Activated naive CD4-positive, alpha-beta T cell (primary cell): ENCODE measurements at places on chromosomes 2 and 18.

GRCh38 chr18:76980663-76981395 is 151.8 kb downstream of the MBP start:
- DNase-seq = no peak

- DNase-seq = no peak
Measured at GRCh38 chr2:169741-170140, 94.1 kb downstream of the SH3YL1 start.

- DNase-seq = no peak
Measured at GRCh38 chr2:45345331-45346234, 265.5 kb downstream of the SRBD1 start.

DNA sequence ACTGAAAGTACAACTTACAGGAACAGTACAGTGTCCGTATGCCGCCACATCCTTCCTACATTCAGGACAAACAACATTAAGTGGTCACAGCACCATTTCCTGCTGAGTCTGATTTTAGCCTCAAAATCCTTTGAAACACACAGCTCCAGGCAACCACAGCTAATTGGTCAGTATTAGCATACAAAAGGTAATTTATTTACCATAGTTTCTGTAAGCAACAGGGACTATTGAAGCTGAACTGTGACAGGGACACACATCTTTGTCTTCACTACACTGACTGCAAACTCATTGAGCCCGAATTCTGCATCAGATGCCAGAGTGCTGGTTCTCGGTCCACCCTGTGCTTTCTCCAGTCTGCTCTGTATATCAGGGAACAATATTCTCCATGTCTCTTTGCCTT is 151.8 kb downstream of the ST6GAL2 start:
- no peak for DNase-seq

DNA sequence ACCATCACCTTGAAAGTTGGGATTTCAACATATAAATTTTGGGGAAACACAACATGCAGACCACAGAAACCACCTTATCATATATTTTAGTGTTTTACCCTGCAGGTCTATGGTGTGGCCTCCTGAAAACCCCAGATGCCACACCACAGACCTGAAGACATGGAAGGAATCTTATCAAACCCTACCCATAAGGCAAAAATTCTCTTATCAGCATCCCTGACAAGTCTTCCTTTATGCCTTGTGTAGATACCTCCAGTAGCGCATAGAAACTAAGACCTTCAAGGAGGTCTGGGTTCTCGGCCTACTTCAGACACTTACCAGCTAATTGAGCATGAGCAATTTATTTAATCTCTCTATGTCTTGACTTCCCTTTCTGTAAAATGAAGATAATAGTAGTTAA is 59.1 kb upstream of the SLC14A2 start:
- no peak for DNase-seq

DNA sequence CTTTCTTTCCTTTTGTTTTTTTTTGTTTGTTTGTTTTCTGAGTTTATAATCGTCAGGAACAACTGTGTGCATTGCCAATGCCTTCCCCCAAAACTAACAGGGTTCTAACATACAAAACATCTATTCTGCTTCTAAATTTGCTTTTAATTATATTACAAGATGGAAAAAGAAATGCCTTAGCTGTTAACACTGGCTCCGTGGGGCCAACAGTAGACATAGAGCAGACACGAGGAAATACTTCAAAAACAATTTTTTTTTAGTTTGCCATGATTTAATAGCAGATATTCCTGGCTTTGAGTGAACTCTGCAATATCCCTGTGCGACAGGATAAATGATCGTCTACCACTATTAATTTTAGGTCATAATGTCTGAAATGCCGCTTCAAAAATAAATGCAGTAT is 153.3 kb upstream of the HNRNPA3 start:
- no peak for DNase-seq

- no peak for DNase-seq
Measured at GRCh38 chr2:28377984-28378678, 14.5 kb upstream of the FOSL2 start.

- no peak for DNase-seq
Measured at GRCh38 chr2:203649176-203649814, 57.1 kb upstream of the CD28 start.

DNA sequence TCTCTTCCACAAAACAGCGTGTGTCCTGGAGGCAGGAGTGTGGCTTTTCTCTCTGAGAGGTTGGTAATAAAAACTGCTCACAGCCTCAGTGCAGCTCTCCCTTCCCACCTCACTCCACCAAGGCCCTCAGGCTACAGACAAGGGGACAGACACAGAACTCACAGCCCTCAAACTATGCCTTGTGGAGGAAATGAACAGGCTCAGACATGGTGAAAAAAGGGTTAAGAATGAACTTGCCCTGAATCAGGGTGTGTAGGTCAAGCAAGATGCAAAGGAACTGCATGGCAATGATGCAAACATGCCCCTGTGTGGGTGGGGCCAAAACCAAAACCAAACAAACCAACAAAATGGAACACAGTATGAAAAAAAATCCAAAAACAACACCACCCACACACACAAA is 125.8 kb downstream of the GALNT14 start:
- no peak for DNase-seq

DNA sequence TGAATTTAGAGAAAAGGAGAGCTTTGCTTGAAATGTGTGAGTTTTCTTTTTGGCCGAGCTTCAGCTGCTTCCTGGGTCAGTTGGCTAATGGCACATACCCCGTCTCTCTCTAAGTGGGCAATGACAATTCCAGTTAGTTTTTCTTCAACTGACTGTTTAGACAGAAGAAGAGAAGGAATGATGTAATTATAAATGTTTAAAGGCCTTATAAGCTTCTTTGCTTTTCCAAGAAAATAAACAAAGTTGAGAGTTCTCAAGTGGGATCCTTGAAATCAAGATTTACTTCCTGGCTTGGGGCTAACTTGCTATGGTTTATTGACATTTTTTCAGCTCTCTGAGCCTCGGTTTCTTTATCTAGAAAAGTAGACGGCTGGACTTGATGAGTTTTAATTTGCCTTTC is 794.9 kb upstream of the ACVR2A start:
- no peak for DNase-seq

DNA sequence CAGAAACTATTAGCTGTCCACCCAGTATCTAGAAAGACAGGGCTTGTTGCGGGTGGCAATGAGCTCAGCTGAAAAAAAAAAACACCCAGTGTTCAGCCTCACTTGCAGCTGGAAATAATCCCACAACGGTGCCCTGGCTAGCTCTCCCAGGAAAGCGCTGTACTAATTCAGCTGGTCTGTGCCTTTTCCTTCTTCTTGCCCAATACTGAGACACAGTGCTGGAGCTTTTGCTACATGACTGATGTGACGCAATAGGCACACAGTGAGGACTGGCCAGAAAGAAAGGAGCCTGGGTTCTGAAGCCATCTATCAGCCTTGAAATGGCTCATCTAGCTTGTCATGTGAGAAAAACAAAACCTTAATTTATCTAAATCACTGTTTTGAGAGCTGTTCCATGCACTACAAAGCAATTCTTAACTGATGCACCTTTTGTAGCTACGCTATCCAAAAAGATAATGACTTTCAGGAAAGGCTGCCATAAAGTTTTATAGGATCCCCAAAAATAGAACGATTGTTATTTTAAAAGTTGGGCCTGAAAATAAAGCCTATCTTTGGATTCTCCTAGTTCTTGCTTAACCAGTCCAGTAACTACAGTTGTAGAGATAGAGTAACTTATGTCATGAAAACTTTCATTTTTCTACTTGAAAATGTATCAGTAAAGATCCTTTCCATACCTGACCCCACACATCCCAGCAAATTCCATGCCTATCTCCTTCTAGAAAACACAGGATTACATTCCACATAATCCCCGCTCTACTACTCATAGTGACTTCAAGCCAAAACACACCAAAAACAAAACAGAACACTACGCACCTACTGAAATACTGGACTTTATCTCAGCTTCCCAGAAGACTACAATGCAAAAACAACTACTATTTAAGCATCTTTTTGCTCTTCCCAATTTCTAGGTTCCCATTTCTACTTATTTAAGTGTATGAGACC is 15.9 kb downstream of the KIDINS220 start:
- no peak for DNase-seq

DNA sequence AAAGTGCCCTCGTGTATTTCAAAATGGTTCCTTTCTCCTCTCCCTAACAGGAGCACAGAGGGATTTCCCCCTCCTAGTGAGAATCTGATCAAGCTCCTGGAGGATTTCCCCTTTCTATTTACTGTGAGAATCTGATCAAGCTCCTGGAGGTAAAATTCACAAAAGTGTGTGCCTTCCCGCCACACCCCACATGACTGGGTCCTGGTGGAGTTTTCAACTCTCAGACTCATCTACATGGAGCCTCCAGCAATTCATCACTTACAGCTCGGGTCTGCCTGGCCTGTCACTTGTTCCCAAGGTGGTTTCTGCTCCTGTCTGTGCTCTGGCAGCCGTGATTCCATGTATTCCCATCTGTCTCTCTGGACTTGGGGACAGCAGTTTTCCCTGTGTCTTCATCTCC is 590.7 kb downstream of the FBXO15 start:
- no peak for DNase-seq

DNA sequence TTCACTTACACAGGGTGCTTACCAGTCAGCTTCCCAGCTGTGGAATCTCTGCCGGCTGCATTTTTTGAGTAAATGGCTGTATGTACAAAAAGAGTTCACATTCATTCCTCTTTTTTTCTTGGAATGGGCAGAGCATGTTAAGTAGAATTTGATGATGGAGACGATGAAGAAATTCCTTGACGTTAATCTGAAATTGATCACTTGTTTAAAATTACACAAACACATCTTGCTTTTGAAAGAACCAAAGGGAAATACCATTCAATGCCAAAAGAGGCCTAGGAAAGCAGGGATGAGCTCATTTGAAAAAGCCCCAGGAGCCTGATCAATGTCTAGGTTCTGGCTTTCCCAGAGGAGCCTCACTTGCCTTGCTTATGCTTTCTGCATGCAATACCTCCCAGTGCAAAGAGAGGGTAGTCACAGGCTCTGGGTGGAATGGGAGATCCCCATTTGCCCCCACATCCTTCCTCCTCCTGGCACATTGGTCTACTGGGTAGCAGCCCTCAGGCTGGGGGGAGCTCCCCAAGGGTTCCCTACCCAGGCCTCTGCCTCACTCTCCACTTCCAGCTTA is 12.3 kb upstream of the SMAD7 start:
- no peak for DNase-seq

DNA sequence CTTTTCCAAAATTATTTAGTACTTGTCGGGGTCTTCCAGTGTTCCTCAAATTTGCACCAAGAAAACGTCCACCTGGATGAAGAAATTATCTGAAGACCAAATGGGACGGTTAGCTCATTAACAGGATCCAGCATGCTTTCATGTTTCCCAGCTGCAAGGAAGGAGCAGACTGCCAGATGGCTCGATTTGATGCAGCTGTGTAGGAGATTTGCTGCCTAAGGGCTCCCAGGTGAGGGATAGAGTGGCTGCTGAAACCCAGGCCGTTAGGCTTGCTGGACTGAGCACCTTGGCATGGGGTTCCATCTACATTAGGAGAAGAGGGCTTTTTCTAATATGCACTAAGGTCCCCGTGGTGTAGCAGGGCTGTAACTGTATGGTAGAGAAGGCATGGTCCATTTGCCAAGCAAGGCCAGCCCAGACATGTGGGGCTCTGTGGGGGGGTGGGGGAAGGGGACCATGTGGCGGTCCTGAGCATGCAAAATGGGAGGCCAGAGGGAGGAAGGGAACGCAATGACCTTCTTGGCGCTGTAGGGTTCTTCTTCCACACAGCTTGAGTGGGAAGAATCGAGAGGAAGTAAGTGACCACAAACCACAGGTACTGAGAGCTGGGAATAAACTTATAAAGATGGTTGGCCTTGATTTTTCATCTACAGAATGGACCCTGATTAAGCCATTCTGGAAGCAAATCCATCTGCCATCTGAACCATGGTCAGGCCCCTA is 144.0 kb downstream of the TMEM163 start:
- no peak for DNase-seq

DNA sequence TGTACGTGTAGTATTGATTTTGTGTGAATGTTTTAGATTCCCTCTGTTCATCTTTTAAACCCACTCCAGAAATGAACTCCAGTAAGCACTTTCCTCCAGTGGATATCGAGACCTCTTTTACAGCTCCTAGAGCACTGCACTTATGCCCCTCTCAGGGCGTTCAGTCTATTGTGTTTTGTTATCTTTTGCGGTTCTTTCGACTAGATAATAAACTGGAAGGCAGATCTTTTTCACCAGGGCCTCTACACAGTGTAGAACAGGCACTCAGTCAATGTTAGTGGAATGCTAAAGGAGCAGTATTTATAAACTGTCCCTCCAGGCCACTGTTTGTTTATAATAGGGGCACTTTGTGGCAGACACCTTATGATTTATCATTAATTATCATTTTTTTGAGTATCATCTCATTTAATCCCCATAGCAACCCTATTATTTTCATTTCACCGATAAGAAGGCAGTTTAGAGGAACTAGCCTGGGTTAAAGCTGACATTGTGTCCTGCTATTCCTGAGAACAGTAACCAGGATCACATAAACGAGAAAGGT is 742 bp upstream of the SOS1 start:
- no peak for DNase-seq

DNA sequence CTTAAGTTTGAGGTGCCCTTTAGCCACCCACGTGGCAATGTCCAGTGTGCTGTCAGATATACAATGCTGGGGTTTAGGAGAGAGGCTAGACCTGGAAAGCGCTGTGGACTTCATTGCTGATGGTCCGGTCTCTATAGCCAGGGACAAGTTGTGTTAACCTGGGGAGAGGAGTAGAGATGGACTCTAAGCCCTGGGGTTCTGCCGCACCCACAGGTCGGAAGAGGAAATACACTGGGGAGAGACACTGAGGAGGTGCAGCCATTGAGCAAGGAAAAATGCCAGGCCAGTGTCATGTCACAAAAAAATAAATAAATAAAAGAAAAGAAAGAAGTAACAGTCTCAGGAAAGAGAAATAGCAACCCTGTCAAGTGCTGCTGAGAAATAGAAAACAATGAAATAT is 106.9 kb upstream of the CBLN2 start:
- DNase-seq = no peak

- no peak for DNase-seq
Measured at GRCh38 chr2:240765007-240765406, 55.0 kb downstream of the KIF1A start.

DNA sequence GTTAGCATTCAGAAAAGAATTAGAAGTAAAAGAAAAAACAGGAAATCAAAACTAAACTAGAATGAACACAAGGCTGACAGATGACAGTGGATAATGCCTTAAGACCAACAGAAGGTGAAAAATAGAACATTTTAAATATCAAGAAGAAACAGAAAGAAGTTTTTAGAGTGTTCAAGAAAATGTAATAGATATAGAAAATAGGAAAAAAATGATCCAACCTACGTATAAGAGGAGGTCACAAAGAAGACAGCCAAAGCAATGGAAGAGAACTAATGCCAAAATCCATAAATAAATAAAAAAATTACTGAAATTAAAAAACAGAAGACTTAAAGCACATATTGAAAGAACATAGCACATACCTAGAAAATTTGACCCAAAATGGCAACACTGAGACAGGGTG is 42.5 kb upstream of the EN1 start:
- DNase-seq = no peak

- DNase-seq = no peak
Measured at GRCh38 chr18:37084912-37085311, 256.0 kb downstream of the KIAA1328 start.

- no peak for DNase-seq
Measured at GRCh38 chr2:215870088-215870490, 143.3 kb downstream of the MREG start.

- no peak for DNase-seq
Measured at GRCh38 chr18:77131652-77132368, 773 bp downstream of the MBP start.
